AG10803 (cell line): ENCODE measurements at places on chromosomes 13 and 19.

DNA sequence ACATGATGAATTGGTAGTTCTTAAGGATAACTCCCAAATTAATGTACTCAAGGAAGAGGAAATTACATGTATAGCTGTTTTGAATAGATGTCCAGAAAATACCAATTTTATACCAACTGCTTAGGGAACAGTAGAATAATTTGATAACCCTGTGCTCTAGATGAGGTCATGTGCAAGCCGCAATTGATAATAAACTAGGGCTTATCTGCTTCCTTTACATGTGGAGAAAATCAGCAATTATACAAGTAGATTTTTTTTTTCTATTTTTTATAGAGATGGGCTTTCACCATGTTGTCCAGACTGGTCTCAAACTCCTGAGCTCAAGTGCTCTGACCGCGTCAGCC, 9.3 kb downstream of the TPT1 start:
- DNase-seq: no peak

- DNase-seq: no peak
Observed at GRCh38 chr13:113663934-113664333, 3.1 kb upstream of the GRK1 start.

DNA sequence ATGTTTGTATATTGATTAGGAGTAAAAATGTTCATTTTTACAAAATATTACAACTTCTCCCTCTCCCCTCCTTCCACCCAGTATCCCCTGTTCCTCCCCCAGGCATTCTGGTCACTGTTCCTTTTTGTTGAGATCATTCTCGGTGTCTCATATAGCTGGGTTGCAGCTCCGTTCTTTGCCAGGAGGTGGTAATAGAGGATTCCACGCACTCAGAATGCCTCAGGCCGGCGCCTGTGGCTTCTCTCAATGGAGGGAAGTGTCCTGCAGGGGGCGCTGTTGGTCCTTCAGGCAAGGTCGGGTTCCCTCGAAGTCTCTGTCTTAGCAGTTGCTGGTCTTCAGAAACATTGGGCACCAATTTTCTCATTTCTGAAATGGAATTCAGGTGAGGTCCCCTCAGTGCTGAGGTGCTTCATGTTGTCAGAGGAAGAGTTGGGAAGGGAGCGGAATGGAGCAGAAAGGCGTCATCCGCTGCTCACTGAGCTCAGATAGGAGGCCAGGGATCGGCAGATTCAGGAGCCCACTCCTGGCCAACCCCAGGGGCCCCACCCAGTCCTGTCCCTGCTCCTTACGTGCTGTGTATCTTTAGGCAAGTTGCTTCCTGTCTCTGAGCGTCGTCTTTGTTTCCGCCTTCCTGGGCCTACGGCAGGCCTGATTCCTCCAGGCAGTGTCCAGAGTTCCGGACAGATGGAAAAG, 10.3 kb upstream of the GARIN5A start:
- DNase-seq: peak; percentile 11

DNA sequence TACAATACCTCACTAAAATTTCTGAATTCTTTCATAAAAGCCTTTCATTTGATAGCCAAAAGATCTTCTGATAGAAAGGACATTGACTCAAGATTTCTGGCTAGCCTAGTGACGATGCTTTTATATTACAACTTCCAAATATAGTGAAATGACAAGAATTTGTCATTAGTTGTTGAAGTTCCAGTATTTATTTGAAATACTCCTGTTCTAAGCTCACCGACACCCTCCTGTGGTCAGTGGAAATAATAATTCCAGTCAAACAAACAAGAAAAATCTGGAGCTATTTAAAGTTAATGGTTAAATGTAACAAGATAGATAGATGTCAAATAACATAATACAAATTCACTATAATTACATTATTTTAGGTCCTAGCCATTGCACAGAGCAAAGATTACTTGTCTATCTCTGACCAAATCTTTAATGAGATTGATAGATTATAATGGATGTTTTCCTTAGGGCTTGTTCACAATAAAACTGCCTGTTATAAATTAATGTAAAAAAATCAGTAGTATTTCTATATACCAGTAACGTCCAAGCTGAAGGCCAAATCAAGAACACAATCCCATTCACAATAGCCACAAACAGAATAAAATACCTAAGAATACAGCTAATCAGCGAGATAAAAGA, 195.5 kb downstream of the RGCC start:
- peak; percentile 78 for DNase-seq

DNA sequence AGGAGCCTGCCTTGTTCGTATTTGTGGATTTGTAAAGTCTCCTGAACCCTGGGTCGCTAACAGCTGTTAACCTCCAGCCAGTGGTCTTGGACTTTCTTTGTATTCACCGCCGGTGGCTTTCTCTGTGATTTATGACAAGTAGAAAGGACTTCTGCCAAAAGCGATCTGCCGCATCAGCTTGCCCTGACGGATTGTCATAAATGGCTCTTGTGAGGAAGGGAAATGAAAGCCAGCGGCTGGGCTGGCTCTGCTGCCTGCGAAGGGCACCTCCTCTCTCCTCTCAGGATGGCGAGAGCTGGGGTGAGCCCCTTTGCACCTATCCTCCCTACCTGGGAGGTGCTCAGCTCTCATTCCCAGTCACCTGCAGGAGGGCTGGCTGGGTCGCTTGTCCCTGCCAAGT, 25.6 kb downstream of the DHRS12 start:
- DNase-seq: no peak

GRCh38 chr19:35313587-35313986, 15.4 kb upstream of the CD22 start:
- no peak for DNase-seq

DNA sequence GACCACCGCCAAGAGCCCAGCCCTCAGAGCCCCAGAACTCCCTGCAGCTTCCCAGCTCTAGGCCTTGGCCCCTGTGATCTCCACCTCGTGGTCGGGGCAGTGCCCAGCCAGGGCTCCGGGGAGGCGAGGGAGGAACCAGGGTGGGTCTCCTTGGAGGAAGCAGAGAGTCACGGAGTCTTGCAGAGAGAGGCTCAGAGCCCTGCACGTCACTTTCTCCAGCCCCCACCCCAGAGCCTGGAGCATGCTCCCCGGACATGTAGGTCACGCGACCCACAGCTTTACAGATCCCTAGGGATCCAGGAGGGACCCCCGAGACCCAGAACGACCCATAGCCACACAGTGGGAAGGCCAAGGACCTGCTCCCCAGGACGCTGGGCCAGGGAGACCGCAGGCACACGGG, 11.9 kb downstream of the GADD45B start:
- DNase-seq: no peak

DNA sequence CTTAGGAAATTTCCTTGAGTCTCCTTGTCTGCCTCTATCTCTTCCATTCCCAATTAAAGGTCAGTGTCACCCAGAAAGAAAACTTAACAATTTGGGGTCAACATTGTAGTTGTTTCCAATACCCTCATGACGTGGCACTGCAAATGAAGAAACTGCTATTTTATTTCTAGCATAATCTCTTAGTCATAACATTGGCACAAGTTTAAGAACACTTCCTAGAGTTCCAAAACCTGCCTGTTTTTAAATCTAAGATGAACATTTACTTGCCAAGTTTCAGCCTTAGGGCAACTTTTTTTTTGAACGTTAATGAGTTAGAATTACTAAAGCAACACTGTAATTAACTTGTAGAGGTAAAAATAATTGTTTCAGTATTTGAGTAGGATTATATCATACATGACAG, 108.0 kb downstream of the LMO7 start:
- no peak for DNase-seq

DNA sequence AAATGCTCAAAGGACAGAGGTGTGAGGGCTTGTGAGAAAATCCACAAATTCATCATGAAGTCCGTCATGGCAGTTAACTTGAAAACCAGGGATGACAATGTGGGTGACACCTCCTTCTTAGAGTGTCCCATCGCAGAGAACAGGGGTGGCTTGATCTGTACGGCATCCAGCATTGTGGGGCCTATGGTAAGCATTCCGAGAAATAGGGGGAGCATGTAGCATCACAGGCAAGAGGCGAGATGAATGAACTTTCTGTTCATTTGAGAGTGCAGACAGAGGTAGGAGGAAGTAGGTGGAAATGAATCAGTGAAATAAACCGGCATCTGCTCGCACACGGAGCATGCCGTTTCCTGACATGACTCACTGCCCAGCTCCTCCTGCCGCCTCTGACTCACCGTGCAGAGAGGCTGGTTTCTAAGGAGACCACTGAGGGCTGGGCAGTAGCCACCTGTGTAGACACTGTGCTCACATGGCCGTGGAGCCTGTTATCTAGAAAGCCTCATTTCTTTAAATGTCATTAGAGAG, 339.0 kb downstream of the RFC3 start:
- peak; percentile 91 for DNase-seq
